Stomach (tissue), 19 donors: ENCODE measurements at places on chromosomes 6 and 20.

DNA sequence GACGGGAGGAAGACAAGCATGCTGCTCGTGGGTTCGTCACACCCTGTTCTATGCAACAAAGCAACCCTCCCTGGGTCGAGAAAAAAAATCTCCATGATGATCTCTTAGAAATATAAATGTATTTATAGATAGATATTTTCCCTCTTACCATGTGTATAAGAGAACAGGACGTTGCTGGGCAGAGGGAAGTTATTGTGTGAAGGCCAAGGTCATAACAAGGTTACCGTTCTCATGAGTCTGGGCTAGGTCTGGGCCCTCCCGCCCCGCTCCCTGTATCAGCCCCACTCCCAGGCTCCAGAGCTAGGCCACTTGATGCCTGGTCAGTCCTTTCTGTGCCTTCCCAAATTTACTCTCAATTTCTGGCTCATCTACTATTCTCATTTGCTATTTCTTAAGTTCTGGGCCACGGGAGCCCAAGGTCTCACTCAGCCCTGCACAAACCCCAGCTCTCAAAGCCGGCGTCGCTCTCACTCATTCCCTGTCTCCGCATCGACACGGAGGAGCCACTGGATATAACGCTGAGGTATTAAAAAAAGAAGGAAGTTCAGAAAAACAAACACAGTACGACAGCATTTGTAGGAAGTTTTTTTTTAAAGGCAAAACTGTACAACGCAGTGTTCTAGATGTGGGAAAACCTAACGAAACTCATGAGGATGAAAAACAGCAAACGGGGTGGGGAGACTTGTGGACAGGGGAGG lies 96.8 kb downstream of the PSMG4 start:
- DNase-seq: no peak

DNA sequence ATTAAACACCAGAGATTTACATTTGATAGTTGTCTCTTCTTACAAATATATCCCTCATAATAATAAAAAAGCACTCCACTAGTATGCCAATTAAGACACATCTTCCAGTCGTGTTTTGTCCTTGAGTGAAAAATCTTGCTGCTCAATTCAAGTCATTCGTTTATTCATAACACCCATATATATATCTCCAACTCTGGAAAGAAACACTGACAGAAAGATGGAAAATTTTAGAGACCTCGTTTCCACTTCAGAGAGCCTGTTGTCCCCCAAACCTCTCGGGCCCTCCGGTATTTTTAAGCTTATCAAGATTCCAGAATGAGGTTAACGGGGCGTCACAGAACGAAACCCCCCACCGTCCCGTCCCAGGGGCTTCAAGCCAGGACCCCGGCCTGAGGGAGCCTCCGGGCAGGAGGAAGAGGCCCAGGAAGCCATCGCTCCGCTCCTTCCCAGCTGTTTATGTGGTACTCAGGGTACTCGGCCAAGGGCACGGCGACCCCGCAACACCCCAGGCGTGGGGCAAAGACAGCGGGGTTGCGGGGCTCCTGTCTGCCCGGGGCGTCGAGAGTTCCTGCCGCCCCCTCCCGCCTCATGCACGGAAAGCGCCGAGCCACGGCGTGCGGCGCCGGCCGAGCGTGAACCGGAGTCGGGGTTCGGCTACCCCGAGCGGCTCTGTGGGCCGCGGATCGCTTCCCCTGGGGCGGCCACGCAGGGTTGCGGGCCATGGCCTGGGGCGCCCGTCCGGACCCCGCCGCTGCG lies 623 bp upstream of the SNX9 start:
- DNase-seq: peak; percentile 72

GRCh38 chr20:12592756-12593155 lies 416.0 kb upstream of the SPTLC3 start:
- DNase-seq: no peak

- DNase-seq: no peak
Observed at GRCh38 chr20:8535403-8536261, 403.6 kb downstream of the PLCB1 start.

DNA sequence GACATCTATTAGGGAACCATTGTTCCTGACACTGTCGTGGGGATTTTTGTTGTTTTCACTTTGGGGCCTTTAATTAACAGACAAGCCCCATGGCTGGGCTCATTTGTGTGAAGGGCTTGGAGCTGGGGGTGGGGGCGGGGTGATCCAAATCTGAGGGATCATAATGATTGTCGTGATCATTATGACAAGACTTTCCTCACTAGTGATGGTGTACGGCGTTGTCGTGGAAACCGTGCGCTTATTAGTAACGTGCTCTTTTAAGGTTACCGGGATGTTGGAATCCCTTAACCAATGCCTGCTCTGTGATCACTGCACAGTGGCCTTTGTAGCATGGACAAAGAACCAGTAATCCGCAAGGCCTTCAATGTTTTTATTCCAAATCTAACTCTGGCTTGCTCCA lies 18.6 kb downstream of the PDYN start:
- no peak for DNase-seq
